ENCODE measurements at places on chromosomes 12 and 14.

- DNase-seq: no peak
Observed at GRCh38 chr12:124852329-124852831, 11.3 kb downstream of the SCARB1 start.

DNA sequence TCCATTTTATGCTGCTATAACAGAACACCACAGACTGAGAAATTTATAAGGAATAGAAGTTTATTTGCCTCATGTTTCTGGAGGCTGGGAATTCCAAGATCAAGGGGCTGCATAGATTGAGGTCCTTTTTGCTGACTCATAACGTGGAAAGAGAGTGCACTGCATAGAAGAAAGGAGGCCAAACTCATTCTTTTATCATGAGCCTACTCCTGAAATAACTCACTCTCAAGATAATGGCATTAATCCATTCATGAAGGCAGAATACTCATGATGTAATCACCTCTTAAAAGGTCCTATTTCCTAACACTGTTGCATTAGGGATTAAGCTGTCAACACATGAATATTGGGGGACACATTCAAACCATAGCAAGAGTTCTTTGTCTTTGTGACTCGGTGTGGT lies 60.0 kb upstream of the FBXO33 start:
- DNase-seq: no peak

DNA sequence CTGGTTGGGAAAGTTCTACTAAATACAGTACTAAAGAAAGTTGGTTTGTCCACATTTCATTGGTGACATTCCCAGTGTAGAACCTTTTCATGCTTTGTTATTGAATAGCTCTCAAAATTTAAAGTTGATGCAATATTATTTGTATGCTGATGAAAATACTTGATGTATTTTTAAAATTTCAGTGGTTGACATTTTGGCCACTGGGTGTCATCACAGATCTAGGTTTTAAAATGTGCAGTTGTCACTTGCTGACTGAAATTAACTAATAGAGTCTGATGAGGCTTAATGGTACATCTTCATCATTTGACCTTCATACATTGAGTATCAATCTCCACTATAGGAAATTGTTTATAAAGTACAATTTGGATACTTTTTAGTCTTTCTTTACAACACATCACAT lies 37.1 kb downstream of the CMAS start:
- DNase-seq: no peak

- no peak for DNase-seq
Observed at GRCh38 chr14:104593241-104593701, 11.3 kb downstream of the TMEM179 start.

DNA sequence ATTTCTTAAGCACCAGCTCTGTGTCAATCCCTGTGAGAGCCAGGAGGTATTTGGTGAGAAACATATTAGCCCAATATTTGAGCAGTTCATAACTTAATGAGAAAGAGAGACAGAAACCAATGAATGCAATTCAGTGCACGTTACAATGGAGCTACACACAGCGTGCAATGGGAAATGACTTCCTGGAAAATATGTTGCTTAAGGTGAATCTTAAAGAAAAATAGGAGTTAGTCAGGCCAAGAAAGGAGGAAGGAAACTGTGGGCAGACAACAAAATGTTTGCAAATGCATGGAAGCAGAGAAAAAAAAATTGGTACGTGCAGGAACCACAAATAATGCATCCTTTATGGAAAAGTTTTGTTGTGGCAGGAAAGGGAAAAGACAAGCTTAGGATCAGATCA lies 481.7 kb downstream of the BCAT1 start:
- DNase-seq: no peak

- DNase-seq: no peak
Observed at GRCh38 chr12:44088647-44089046, 252.8 kb downstream of the TMEM117 start.

DNA sequence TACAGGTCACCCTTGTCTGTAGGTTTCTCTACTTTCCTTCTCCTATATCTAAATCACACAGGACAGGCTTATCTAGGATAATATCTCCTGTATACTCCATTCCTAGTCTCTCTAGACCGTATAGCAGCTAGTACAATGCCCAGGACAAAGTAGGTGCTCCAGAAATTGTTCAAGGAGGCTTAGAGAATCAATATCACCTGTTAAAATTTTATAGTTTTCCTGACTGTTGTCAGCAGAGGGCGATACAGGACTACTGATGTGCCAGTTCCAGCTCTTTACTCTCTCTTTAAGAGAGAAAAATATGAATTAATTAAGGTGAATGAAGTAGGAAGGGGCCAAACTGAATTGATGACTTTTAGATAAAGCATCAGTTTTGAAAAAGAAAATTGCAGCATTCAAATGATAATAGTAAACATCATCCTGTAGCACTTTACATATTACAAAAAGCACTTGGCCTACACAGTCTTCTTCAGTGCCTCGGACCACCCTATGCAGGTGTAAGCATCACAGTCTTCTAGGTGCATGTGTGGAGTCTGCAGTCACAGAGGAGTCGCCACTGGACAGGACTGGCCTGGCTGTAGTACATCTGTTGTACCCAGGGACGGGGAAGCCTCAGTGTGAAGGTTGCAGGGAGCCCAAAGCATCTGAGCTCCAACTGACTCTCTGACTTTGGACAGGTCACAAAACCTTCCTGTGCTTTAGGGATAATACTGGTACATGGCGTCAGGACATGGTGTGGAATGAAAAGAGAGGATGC lies 61.9 kb upstream of the MAX start:
- DNase-seq: no peak

GRCh38 chr12:112430929-112431328 lies 12.2 kb downstream of the PTPN11 start:
- no peak for DNase-seq

- no peak for DNase-seq
Observed at GRCh38 chr12:47165934-47166333, 86.2 kb upstream of the AMIGO2 start.

DNA sequence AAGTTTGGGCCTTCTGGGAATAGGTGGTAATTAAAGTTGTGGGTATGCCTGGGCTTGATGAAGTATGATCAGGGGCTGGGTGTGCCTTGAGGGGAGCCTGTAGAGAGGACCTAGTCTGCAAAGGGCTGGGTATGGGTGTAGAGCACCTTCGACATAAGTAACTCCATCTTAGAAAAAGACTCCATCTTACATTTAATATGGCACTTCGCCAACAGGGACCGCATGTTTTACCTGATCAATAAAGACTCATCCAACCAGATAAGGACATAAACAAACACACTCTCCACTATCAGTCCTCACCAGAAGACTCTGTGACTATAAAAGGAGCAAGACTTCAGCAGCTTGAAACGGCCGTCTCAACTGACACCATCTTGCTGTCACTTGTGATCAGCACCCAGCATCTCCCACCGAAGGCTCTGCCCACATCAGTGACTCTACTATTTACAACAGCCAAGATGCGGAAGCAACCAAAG lies 23.5 kb upstream of the GPR68 start:
- no peak for DNase-seq

DNA sequence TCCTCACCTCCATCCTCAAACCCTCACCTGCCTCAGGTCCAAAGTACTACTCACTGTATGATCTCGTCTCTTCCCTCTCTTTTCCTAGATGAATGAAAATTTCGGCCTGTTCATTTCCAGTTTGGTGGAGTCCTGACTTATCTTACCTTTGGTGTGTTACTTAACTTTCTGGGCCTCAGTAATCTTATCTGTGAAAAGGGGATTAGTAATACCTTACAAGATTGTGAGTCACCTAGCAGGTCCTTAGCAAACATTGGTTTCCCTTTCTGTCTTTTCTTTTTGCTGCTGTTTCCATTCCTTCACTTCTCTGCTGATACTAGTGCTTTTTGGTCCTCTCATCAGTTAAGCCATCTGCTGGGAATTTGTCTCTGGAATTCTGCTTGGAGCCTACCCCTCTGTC lies 52.8 kb downstream of the AKAP6 start:
- DNase-seq: no peak

DNA sequence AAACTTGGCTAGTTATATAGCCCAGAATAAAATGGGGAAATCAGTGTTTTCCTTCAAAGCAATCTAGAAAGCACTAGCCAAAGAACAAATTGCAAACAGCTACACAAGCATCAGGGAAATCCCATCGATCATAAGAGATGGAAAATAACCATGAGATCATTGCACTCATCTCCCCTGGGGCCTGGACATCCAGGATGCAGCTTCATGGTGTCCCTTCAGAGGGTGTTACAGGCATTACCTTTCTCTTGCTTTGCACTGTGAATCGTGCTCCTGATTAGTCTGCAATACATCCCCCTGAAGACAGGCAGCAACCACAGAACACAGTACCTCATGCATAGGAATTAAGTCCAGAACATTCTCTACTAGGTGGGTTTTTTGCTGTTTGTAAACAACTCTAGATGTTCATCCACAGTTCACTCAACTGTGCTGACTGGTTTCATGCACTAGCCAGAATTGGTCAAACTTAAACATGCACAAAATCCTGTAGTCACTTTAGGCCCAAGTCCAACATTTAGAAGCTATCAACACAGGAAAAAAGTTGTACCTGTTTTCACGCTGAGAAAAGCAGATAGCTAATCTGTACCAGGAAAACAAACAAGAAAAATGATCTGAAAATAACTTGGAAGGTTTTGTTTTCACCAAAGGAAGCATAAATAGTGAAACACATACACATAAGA lies 120.1 kb downstream of the ZFP36L1 start:
- DNase-seq: no peak

DNA sequence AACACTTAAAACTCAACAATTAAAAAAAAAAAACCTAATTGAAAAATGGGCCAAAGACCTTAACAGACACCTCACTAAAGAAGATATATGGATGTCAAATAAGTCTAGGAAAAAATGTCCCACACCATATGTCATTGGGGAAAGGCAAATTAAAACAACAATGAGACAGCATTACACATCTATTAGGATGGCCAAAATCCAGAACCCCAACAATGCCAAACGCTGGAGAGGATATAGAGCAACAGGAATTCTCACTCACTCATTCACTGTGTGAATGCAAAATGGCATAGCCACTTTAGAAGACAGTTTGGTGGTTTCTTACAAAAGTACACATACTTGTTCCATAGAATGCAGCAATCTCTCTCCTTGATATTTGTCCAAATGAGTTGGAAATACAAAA lies 173.7 kb downstream of the SLC25A21 start:
- DNase-seq: no peak
